Glutamatergic neuron (in vitro differentiated cells): ENCODE measurements at places on chromosomes 6 and 20.

- DNase-seq: no peak
These were observed 20.9 kb upstream of the KLHL31 start for GRCh38 chr6:53686355-53686940.

DNA sequence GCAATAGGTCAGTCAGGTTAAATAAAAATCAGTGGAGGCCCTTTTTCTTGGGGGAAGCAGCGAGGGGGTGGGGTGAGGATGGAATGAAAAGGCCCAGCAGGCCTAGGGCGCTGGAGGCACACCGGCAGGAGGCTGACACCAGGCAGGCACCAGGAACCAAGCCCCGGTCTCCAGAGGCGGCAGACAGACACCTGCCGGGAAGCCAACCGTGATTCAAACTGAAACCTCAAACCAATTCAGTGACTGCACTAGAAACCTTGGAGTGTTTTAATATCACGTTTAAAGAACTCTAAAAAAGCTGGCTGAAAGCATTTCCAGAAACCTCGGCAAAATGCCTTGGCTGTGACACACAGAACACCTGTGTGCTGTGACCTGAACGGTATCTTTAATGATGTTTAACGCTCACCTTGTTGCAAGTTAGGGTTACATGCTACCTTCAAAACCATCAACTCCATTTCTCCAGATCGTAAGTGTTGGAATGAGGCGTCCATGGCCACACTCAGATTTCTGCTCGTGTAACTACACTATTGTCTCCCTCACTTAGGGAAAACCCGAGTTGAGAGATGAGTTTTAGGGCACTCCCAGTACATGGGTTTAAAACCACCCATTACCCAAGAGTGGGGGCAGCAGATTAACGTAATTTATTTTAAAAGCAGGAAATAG, 27.2 kb downstream of the DIDO1 start:
- no peak for DNase-seq

- no peak for DNase-seq
These were observed 694.9 kb upstream of the ID4 start for GRCh38 chr6:19142275-19142674.

GRCh38 chr6:159056003-159056402, 11.2 kb upstream of the TAGAP start:
- DNase-seq: no peak

DNA sequence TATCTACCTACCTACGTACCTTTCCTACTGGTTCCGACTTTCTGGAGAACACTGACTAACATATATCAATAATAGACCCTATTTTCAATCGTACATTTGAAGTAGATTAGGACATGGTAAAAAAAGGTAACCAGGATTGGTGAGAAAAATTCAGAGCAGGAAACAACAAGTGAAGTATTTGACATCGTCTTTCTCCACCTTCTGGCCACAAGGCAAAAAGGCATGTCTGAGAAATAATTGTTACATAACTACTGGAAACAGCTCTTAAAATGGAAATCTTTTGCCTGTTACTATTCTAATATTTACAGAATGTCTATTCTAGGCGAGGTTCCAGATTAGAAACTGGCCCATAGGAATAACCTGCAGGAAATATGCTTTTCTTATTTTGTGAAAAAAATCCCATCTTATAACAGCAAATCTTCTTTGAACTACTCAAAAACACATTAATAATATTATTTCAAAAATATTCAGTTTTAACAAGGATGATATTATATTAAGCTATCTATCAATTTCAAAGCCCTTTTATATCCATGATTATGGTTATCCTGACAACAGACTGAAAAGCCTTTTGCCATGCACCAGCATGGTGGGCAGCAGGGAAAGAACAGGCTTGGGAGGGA, 80.8 kb downstream of the RCAN2 start:
- DNase-seq: no peak
